Naive thymus-derived CD8-positive, alpha-beta T cell (primary cell): ENCODE measurements at places on chromosomes 3 and 15. TPM values are rescaled to one million over a fixed set of nuclear protein-coding genes. Genes with fewer than 3 reads are reported as not detected.

- DNase-seq, result no peak
These were observed 57.7 kb downstream of the DNAJB8 start for GRCh38 chr3:128408693-128409623.

GRCh38 chr3:73999501-73999900 is 374.8 kb upstream of the PDZRN3 start:
- DNase-seq, result no peak

GRCh38 chr3:187567661-187568121 is 102.5 kb downstream of the SST start:
- no peak for DNase-seq

GRCh38 chr3:179156170-179156569 is 8.0 kb downstream of the PIK3CA start:
- no peak for DNase-seq

DNA sequence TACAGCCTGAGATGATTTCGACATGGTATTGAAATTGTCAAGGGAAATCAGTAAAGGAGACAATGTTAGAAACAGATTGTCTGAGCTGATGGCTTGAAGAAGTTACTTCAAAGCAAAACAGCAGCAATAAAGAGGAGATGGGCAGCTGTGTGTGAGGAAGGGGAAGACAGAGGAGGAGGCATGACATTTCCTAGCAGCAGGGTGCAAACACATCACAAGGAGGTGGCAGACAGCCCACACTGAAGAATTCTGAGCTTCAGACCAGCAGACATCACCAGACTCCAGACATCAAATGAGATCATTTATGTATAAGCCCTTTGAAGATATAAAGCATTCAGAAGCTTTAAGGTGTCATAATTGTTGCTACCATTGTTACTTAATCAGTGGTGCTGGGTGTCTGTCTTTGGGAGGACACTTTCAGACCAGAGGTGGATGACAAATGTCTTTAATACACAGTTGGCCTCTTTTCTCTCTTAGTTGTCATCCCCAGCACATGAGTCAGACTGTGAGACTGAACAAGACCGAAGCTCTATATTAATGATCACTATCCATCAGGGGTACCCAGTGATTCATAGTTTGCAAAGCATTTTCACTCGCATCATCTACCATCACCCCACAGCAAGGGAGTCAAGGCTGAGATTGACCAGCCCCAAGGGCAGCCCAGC is 203.9 kb downstream of the MINAR1 start:
- DNase-seq, result no peak

Gene CPOX
- polyA plus RNA-seq, result 2.6 TPM

Gene SCAANT1
- polyA plus RNA-seq, result not detected
